Omental fat pad (tissue), 4 donors: ENCODE measurements at places on chromosomes 11 and 22. TPM values are rescaled to one million over a fixed set of nuclear protein-coding genes. Genes with fewer than 3 reads are reported as not detected.

DNA sequence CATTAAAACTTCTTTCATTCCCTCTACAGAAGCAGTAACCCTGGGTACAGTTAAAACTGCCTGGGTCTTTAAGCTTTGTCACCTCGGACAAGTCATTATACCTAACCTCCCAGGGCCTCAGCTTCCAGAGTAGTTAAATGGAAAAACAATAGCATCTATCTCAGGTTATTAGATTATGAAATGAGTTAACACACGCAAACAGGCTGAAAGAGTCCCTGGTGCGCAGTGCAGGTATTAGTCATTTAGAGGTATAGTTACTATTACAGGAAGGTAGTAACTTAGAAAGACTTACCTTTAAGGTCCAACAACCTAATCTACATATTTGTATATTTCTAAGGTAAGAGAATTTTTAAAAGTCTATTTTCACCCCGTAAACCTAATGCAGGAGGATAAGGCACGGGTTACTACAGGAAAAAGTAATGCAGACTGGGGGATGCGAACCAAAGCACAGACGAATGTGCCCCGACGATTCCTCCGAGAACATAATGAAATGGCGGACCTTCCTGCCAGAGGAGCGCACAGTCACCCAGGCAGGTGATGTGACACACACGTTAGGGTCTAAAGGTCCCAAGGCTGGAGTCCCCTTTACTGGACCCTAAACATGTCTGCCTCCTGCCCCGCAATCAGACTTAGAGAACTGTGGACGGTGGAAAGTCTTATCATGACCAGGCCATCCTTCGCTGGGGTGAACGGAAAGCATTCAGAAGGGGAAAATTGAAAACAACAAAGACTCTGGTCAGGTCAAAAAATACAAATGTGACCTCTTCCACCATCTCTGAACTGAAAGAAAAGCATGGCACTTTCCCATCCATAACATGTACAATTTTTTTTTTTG lies 1.3 kb downstream of the NAP1L4 start:
- no peak for DNase-seq

- DNase-seq, result no peak
Measured at GRCh38 chr11:77122576-77123212, 5.4 kb upstream of the MYO7A start.

DNA sequence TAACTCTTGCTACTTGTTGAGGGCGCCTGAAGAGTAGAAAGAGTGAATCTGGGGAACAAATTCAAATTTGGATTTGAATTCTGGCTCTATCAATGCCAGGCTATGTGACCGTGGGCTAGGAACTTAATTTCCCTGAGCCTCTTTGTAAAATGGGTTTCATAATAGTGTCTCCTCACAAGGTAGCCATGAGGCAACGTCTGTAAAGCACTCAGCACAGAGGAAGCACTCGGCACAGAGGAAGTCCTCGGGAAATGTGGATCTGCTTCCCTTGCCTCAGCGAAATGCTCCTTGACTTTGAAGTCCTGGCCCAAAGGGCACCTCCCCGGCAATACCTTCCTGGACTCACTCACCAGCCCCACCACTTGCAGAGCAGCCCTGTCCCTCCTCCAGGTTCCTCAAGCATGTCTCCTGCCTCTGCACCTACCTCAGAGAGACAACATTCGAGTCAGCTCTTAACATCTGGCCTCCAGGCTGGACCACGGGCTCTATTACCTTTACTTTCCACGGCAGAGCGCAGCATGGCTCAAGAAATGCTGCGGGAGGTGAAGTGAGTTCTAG lies 17.7 kb downstream of the CD6 start:
- DNase-seq, result no peak

DNA sequence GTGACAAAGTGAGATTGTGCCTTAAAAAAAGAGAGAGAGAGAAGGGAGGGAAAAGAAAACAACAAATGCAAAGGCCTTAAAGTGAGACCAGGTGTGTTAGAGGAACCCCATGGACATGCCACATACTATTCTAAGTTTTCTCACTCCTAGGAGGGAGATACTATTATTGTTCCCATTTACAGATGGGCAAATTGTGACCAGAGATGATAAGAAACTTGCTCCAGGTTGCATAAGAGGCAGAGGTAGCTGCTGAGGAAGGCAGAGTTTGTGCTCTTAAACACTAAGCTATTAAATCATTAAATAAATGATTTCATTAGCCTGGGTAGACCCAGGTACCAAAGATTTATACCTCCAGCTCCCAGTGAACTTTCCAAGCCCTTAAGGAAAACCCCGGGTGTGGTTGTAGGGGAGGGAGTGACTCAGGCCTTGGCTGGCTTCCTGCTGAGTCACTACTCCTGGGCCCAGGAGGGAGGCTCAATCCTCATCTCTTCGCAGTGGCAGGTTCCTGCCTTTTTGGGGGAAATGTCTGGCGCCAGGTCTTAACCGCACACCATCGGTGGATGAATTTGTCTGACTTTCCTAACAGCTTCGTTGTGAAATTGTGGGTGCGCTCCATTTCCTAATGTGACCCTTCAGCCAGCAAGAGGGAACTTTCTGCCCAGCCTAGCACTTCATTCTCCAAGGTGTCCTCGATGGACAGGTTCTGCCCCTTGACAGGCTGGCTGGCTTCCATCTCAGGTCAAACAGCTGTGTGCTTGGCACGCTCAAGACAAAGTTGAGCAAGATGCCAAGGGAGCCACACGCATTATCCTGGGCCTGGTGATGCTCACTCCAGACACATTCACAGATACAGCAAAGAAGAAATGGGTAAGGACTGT lies 33.4 kb upstream of the PTPRJ start:
- DNase-seq, result peak; percentile 70

DNA sequence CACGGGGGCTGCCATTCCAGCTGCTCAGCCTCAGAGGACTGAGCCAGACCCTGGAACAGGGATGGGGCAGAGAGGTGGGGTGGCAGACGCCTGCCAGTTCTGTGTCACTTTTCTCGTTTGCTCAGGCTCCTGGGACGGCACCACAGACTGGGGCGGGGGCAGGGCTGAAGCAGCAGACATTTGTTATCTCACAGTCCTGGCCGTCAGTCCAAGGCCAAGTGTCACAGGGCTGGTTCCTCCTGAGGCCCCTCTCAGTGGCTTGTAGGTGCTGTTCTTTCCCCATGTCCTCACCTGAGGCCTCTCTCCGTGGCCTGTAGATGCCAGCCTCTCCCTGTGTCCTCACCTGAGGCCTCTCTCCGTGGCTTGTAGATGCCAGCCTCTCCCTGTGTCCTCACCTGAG lies 24.7 kb downstream of the TPCN2 start:
- DNase-seq, result no peak

- DNase-seq, result no peak
Measured at GRCh38 chr11:66157182-66157864, 87.3 kb downstream of the PACS1 start.

DNA sequence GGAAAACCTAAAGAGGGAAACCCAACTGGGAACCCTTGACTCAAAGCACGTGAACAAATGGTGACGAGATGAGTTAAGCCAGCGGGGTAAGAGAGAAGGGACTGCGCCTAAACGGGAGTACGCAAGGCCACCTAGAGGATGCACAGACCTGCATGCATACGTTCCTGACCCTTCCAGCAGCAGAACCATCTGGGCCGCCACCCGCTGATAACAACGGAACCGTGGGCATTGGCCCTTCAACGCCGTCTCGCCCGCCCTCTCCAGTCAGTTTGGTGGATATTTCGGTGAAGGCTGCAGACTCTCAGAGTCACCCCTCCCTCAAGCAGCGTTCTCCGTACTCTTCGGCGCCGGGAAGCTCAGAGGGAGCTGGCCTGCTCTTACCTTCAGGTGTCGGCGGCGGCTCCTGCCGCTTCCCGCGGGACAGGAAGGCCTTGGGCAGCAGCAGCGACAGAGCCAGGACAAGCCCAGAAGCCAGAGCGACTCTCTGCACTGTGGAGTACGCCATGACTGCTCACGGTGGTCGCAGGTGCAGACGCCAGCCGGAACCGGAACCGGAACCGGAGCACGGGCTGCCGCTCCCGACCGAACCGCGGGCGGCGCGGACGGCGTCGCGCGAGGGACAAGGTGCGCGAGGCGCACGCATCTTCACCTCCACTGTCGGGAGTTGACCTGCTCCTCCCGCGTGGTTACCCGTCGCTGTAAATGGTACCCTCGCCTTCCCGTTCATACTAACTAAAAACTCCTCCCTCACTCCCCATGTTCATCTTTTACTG lies at the start of gene RIC3:
Gene RIC3 (minus strand): TSS at position 541 of the 773 bp plus-strand sequence. CDS start 36 bp downstream, at position 505.
- DNase-seq, result no peak

DNA sequence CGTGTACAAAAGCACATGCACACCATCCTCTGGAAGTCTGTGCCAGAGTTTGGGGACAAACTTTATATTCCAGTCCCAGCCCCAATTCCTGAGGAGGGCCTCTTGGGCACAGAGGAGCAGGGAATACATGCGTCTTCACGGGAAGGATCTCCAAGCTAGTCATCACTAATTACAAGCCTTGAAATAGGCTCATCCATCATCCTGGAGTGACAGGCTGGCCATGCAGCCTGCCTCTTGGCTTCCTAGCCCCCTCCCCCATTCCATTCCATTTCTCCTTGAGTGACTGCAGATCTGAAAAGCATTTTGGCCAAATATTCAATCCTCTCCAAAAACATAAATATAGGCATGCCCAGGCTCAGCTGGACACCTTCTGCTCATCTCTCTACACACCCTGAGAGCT lies 24.8 kb downstream of the SERPING1 start:
- no peak for DNase-seq

DNA sequence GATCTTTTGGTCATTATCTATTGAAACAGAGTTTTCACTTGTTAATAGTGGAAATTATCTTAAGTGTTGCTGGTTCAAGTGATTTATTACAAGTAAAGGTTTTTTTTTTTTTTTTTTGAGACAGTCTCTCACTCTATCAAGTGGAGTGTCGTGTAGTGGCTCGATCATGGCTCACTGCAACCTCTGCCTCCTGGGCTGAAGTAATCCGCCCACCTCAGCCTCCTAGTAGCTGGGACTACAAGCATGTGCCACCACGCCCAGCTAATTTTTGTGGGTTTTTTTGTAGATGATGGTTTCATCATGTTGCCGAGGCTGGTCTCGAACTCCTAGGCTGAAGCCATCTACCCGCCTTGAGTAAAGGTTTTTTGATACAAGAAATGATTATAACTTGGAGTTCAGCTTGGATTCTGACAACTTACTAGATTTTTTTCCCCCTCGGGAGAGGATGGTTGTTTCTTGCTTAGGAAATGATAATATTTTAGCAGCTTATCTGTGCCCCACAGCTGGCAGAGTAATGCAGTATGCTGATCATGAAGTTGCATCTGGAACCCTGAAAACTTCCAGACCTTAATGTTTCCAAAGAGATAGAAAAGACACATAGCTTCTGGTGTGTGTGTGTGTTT lies 68.9 kb downstream of the MTMR3 start:
- DNase-seq, result no peak

- DNase-seq, result no peak
Measured at GRCh38 chr22:45608763-45609180, 62.9 kb upstream of the ATXN10 start.

DNA sequence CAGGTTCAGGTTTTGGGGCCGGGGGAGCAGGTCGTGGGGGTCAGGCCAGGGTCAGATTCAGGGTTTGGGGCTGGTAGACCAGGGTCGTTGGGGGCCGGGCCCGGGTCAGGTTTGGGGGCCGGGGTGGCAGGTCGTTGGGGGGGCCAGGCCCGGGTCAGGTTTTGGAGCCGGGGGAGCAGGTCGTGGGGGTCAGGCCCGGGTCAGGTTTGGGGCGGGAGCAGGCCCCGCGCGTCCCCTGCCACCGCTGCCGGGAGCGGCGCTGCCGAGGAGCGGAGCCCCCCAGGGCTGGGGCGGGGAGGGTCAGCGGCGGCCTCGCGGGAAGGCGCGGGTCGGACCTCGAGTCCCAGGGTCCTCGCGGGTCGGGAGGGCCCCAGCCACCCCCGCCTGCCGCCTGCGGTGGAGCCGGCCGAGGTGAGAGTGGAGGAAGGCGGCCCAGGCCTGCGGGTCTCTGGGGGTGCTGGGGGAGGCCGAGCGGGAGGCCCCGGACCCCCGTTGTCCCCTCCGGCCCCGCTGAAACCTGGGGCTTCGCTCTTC lies 535 bp downstream of the TRABD start:
- no peak for DNase-seq

DNA sequence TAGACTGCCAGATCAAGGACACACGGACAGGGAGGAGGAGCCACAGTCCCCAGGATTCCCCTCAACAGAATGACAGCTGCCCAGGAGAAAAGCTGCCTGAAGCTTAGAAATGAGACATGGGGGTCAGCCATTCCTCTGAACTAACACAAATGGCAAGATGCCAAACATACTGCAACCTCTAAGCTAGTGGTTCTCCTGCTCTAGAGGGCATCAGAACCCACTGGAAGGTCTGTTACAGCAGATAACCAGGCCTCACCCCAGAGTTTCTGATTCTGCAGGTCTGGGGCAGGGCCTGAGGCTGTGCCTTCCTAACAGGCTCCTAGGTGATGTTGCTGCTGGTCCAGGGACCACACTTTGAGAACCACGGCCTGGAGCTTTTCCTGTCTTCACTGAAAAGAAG lies 28.6 kb upstream of the BID start:
- no peak for DNase-seq

- DNase-seq, result no peak
Measured at GRCh38 chr11:83044958-83045712, 26.6 kb downstream of the RAB30 start.

DNA sequence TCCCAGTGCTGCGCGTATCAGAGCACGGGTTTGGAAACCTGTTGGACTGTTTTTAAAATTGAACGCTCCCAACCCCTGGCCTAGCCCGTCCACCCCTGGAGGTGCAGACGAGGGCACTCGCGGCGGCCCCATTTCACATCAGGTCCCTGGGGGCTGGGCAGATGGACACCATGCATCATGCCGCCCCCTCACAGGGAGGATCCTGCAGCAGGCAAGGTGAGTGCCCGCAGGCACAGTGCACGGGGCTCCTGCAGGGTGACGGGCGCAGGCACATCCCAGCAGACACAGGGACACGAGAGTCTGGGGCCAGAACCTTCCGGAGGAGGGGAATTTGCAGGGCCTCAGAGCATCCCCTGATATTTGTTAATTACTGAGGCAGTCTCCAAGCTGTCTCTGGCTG lies 7.3 kb downstream of the ANO9 start:
- DNase-seq, result no peak

DNA sequence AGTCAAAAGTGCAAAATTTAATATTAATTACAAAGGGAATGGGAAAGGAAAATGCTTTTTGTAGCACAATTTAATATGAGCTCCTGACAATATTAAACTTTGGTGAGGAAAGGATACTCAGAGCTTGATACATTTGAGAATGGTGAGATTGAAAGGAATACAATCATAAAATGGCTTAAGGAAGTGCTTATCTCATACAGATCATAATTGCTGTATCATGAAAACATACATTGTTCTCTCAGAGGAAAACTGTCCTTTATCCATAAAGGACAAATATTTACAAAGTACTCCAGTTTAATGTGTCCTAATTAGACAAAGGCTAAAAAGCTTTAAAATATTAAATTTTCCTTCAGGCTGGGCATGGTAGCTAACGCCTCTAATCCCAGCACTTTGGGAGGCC lies 260.4 kb downstream of the TMEM135 start:
- DNase-seq, result no peak

MFNG gene
- 64.2 TPM for total RNA-seq

HPX gene
- total RNA-seq, result 2.0 TPM

SCGB2A2 gene
- total RNA-seq, result not detected

PYGM gene
- 25.9 TPM for total RNA-seq

DERL3 gene
- total RNA-seq, result 3.1 TPM

GTSE1 gene
- total RNA-seq, result 2.5 TPM

AQP11 gene
- 1.0 TPM for total RNA-seq

BLID gene
- 5.3 TPM for total RNA-seq

MRTFA gene
- total RNA-seq, result 36.0 TPM

APLNR gene
- total RNA-seq, result 1.3 TPM

RASD2 gene
- total RNA-seq, result 0.19 TPM

MS4A3 gene
- total RNA-seq, result not detected
